CD4-positive, alpha-beta T cell treated with Interleukin-4 for 1 hour (primary cell): ENCODE measurements at places on chromosomes 7 and 10.

- DNase-seq: no peak
These were observed 216.9 kb upstream of the GALNT17 start for GRCh38 chr7:70915067-70915466.

DNA sequence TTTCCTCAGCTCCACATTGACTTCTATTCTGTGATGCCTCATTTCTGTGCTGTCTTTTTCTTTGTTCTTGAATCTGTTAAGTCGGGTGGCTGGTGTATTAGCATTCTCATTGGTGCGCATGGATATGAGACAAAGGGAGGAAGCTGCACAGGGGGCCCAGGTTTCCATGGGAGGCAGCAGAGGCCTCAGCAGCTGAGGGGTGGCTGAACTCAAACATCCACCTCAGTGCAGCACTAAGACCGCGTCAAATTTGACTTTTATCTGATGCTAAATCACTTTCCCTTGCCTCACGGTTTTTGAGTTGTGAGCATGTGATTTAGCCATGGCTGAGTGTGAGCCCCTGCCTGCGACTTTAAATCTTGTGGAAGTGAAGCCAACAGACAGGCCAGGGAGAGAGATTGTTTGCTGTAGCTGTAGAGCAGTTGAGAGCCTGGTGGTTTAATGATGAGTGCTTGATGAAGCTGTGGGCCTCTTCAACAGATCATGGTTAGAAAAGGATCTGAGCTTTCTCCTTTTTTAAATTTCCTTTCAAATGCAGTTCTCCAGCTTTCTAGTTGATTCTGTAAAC is 193.3 kb upstream of the ZNF804B start:
- DNase-seq: no peak

- no peak for DNase-seq
These were observed 45.1 kb upstream of the PRKG1 start for GRCh38 chr10:51029172-51029641.

DNA sequence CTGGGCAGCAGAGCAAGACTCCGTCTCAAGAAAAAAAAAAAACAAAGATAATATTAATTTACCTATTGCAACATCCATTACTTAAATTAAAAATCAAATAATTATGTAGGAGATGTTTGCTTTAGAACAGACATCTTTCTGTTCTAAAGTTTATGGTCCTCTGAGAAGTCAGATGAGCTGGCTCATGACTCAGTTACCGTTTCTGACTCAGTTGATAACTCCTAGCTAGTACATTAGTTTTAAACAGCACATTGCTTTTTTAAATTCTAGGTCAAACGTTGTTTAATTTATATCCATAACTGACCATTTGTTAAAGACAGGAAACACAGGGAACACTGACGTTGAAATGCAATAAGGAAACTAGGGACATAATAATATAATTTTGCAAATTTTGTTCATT is 162.7 kb downstream of the ETV1 start:
- DNase-seq: no peak

DNA sequence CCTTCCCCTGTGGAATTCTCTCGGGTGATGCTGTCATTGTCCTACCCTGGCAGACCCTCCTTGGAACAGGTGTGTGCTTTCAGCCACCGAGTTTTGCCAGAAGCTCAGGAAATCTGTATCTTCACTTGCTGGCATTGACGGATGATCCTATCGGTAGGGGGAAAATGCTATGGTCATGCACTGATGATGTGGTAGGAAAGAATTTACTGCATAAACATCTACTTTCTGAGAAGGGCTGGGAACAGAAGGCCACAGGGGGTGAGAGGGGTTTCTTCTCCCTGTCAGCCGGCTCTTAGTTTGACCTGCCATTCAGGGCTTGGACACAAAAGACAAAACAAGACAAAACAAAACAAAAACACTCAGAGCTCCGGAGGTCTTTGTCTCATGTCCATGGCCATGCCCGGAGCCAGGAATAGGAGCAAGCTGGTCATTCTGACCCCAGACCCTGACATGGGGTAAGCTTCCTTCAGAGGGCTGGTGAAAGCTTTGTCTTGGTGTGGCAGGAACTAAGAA is 43.6 kb upstream of the CARD11 start:
- no peak for DNase-seq

GRCh38 chr10:21458126-21458871 is 67.2 kb downstream of the SKIDA1 start:
- no peak for DNase-seq

GRCh38 chr7:77759294-77759889 is 38.8 kb downstream of the TMEM60 start:
- peak; percentile 68 for DNase-seq

- DNase-seq: no peak
These were observed 17.5 kb downstream of the INPP5A start for GRCh38 chr10:132554991-132555647.

DNA sequence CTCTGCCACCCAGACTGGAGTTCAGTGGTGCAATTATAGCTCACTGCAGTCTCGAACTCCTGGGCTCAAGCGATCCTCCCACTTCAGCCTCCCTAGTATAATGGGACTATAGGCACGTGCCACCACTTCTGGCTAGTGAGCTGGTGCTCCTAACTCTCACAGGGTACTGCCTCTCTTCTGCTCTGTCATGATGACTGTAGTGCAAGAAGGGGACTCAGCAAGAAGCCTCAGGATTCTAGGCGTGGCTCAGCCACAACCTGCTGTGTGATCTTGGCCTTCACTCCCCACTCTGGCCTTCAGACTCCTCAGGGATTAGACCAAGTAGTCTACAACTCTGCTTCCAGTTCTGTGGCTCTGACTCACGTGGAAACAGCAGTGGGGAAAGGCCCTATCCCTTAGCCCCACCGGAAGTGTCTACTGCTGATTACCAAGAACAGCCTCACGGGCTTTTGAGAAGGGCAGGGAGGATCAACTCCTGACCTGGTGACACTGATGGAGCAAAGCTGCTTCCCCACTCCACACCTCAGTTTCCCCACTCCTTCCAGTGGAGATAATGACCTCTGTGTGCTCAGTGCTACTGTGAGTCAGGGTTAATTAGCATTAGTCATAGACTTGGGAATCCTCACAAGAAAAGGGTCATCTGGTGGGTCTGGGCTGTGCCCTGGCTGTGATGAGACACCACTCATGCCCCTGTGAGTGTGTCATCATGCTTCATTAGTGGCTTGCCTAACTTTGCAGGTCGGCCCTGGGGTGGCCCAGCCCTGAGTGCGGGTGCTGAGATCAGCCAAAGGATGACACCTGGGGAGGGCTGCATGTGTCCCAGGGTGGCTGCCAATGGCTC is 41.1 kb downstream of the ZC3HC1 start:
- DNase-seq: no peak

GRCh38 chr10:5975641-5976473 is 1.5 kb downstream of the IL15RA start:
- peak; percentile 73 for DNase-seq

DNA sequence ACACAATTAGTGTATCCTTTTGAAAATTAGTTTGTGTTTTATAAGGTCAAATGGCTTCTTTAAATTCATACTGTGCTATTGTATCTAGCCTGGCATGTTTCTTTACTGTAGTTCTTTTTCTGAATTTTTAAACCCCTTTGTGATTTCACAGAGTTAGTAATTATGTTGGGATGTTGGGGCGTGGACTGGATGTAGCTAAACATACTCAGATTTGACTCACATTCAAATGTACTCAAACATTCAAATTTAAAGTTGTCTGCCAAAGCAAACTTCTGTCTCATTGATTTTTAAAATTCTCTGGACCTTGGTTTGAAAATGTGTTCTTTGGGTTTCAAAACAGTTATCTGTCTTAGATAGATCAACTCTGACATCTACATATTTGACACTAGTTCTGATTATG is 7.2 kb upstream of the NRP1 start:
- no peak for DNase-seq

GRCh38 chr10:85919491-85920021 is 447.0 kb downstream of the GRID1 start:
- no peak for DNase-seq

DNA sequence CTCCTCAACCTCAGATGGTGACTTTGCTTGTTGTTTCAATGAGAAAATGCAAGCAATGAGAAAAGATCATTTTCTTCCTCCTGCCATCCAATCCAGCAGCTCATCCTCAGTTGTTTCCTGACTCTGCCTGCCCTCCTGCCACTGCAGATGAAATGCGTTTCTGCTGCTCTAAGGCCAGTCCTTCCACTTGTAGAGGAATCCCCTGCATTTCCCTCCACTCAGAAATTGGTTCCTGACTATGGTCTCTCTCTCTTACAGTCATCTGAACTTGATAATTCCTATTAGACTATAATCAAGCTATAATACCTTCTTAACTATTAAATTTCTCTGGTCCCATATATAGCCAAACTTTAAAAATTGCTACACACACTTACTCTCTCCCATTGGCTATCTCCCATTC is 14.4 kb downstream of the ITGA8 start:
- DNase-seq: no peak

- DNase-seq: no peak
These were observed 118.7 kb downstream of the PARD3 start for GRCh38 chr10:34696423-34696822.

DNA sequence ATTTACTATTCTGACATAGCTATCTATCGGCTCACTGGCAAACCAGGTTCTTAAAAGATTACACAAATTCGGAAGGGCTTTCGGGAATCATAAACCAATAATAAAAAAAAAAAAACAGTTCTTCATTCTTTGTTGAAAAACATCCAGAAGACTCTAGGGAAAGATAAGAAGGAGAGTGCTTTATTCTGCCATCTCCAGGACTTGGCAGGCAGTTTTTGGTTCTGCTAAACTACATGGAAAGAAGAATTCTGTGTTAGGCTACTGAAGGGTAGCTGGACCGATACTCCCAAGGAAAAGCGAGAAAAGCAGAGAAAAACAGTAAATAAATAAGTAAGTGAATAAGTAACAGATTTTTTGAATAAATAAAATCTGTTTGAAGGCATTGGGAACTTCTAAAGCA is 423.5 kb upstream of the KLF6 start:
- DNase-seq: no peak

DNA sequence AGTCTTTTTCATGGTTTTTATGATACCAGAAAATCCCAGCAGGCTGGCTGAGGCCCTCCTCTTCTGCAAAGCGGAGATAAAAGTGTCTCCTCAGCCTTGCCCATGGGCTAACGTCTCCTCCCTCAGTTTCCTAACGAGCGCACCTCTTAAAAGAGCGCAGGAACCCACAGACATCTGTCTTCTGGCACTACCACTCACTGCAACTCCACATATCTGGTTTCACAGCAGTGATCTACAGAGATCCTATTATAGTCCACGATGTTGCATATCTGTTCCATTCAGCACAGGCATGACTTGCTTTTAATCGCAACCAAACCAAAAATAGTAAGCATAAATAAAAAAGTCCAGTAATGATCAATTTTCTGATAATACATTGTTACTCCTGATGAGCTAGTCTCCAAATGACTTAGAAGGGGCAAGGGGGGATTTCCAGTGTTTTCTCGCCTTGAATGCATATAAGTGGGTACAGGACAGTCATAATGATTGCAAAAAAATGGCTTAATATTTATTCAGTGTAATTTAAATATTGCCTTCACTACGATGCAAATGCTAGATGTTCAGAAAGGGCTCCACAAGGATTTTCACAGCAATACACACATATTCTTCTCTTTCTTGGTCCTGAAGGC is 20.9 kb downstream of the ANKRD22 start:
- no peak for DNase-seq

- DNase-seq: no peak
These were observed 123.5 kb upstream of the BMPER start for GRCh38 chr7:33781796-33782195.

DNA sequence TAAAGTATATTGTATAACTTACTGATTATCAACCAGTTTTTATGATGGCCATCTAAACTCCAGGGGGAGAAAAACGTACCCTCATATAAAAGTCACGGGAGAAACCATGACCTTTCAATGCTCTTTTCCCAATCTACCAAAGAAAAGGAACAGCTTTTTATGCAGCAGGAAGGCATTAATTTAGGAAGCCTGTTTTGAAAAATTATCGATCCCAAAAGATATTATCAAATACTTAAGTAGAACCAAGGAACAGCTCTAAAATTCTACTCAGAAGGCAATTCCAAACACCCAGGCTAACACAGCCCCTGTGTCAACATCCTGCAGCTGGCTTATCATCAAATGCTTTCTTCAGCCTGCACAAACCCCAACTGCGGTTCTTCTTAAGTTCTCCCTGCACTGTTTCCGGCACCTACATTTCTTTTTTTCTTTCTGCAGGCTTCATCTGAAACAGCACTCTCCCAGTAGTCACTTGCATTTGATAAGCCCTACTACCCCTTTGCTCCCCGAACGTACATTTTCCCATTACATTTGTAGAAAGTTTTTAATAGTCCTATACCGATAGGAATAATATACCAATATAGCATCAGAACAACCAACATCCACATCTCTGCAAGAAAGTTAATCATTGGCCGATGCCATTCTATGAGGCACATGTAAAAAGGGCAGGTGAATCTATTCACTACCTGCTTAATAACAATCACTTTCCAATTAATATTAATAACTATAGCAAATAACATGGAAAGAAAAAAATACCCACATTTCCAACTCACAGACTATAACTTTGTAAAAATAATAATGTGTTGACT is 47.9 kb downstream of the PIP4K2A start:
- DNase-seq: peak; percentile 75

- DNase-seq: no peak
These were observed 186.6 kb upstream of the STK17A start for GRCh38 chr7:43396187-43396740.

DNA sequence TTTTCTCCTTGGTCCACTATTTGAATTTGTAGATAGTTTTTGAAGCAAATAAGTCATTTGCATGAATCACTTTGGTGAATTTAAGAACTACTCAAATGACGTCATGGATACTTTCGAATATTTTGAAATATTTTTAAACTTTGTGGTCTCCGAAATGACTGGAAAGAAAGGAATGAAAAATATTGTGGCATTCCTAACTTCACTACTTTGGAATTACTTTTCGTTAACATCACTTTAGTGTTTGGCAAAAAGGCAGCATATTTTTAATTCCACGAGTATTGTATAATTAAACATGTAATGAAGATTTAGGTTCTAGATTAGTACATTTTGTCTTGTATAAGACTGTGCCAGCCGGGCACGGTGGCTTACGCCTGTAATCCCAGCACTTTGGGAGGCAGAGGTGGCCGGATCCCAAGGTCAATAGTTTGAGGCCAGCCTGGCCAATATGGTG is 35.3 kb upstream of the ZRANB1 start:
- DNase-seq: no peak

GRCh38 chr10:89118091-89118490 is 89.0 kb downstream of the CH25H start:
- DNase-seq: no peak

DNA sequence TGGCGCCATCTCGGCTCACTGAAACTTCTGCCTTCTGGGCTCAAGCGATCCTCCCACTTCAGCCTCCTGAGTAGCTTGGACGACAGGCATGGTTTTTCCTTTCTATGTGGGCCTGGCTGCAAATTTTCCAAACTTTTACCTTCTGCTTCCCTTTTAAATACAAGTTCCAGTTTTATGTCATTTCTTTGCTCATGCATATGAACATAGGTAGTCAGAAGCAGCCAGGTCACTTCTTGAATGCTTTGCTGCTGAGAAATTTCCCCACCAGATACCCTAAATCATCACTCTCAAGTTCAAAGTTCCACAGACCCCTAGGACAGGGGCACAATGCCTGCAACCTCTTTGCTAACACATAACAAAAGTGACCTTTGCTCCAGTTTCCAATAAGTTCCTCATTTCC is 21.6 kb upstream of the RPEL1 start:
- DNase-seq: no peak

GRCh38 chr7:44980393-44981034 is 1.7 kb upstream of the MYO1G start:
- DNase-seq: peak; percentile 83

- no peak for DNase-seq
These were observed 2.2 kb downstream of the OGDHL start for GRCh38 chr10:49759787-49760551.
